ENCODE measurements at places on chromosomes 5 and 9.

GRCh38 chr9:135110416-135110815 is 22.9 kb downstream of the OLFM1 start:
- DNase-seq, result no peak

DNA sequence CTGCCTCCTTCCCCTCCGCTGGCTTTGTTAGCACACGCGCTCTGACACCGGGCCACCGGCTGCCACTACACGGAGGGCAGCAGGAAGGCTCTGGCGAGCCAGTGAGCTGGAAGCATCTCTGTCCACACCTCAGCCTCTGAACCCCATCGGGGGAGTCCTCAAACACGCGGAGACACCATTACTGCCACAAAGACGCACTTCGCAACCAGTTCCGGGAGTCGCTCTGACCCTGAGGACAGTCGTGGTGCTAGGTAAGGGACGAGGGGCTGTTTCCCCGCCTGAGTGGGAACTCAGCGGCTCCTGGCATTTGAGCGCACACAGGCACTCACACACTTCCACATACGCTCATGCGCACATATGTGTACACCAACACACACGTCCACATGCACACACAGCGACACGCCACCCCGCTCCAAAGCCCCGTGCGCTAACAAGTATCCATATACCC is 160.0 kb downstream of the C9orf152 start:
- DNase-seq, result no peak

DNA sequence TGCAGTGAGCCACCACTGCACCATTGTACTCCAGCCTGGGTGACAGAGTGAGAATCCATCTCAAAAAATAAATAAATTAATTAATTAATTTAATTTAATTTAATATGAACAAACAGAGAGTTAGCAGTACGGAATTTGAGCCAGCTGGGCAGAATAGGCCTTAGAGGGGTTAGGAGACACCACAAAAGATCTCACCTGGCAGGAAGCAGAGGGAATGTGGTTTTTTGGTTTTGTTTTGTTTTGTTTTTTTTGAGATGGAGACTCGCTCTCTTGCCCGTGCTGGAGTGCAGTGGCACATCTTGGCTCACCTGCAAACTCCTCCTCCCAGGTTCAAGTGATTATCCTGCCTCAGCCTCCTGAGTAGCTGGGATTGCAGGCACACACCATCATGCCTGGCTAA is 31.8 kb upstream of the PWWP2A start:
- no peak for DNase-seq

DNA sequence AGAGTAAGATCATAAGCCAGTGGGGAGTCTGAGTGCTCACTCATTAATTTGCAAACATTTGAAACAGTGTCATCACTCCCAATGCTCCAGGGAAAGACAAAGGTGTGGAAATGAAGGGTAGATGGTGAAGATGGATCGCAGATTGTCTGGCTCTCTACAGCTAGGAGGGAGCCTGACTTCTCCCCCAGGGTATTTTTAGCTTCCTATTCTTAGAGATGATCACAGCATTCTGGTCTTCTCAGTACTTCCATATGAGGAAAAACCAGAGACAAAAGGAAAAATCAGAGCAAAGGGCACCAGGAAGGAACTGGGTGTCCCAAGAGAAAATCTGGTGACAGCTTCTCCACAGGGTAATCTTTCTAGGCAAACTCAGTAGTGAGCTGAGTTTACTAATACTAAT is 401.9 kb upstream of the GRIA1 start:
- DNase-seq, result no peak

DNA sequence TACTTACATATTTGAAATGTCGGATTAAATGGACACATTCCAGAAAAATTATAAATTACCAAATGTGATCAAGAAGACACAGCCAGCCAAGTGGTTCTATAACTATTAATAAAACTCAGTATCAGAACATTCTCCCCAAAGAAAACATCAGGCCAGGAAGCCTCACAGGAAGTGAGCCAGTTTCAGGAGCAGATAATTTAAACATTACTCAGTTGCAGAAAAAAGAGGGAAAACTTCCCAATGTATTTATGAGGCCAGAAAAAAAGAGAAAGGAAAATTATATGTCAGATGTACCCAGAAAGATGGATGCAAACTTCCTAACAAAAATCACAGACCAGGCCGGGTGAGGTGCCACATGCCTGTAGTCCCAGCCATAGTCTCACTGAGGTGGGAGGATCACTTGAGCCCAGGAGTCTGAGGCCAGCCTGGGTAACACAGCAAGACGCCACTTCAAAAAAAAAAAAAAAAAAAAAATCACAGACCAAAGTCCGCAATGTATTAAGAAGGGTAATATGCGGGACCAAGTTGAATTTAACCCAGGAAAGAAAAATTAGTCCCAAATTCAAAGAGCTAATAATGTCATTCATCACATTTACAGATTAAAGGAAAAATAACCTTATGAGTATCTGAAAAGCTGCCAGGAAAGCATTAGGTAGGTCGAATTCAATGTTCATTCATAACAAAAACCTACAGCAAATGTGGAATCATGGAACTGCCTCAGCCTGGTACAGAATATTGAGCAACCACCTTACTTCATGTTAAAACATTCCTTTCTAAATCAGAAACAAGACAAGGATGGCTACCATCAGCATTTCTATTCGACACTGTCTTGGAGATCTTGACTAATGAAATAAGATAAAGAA is 37.2 kb upstream of the NRARP start:
- no peak for DNase-seq

DNA sequence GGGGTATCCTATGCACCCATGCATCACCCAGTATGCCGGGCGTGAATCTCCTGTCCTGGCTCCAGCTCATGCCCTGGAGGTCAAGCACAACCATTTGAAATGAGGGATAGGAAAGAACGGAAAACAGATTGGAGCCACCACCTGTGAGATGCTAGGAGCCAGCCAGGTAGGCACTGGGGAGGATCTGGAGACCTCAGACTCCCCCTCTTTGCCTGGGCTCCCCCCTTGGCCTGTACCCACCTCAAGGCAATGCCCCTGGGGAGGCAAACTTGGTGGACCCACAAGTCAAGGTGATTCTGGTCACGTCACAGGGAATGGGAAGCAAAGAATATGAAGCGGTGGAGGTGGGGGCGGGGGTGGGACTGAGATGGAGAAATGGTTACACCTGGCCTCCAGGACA is 92.6 kb downstream of the PAX5 start:
- no peak for DNase-seq

GRCh38 chr5:59437176-59437575 is 456.4 kb downstream of the PDE4D start:
- no peak for DNase-seq

- no peak for DNase-seq
These were observed 380.3 kb downstream of the SEMA5A start for GRCh38 chr5:9165546-9165945.

DNA sequence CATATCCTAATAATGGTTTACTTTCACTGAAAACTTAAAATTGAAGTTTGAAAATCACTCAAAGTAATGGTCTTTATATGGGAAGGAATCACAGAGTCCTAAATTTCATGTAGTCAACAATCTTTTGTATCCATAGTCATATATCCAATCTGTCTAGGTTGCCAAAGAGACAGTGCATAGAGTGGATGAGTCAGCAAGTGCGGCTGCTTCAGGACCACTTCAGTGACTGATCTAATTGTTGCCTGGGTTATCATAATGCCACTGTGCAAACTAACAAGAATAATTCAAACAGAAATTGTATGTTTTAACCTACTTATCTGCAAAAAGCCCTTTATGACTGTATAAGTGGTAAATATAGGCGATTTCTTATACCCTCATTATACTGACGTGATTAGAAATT is 211.3 kb upstream of the PRR16 start:
- no peak for DNase-seq

- DNase-seq, result no peak
These were observed 11.8 kb downstream of the ADAMTSL2 start for GRCh38 chr9:133546287-133546680.

DNA sequence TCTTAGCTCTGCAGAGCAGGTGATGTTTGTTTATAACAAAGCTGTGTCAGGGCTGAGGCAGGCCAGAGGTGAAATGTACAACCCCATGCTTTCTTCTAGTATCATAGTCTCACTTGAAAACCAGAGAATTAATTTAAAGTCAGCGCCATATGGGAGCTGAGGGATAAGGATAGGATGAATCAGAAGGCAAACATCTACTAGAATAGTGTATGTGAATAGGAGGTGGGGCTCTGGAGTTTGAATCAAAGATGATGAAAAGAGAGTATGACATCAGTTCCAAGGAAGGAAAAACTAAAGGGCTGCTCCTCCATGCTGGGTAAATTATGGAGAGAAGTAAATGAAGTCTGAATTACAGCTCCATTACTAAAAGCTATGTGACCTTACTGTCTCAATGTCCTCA is 441.5 kb downstream of the RASEF start:
- no peak for DNase-seq

DNA sequence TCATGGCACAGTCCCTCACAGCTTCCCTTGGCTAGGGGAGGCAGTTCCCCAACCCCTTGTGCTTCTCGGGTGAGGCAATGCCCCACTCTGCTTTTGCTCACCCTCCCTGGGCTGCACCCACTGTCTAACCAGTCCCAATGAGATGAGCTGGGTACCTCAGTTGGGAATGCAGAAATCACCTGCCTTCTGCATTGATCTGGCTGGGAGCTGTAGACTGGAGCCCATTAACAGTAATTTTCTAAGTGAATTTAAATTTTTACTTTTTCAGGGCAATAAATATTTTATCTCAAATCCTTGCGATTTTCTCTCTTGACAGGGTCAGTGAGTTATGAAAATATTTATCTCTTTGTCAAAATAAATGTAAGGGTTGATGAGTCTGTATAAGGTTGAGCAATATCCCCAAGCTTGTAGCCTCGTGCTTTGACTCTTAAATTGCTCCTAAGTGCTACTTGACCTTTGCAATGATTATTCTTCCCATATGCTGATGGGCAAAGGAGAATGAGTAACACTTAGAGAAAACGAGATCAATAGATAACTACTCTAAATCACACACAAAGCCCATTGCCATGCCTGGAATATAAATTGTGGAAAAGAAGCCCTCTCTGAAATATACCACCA is 82.1 kb upstream of the MOCS2 start:
- DNase-seq, result no peak

DNA sequence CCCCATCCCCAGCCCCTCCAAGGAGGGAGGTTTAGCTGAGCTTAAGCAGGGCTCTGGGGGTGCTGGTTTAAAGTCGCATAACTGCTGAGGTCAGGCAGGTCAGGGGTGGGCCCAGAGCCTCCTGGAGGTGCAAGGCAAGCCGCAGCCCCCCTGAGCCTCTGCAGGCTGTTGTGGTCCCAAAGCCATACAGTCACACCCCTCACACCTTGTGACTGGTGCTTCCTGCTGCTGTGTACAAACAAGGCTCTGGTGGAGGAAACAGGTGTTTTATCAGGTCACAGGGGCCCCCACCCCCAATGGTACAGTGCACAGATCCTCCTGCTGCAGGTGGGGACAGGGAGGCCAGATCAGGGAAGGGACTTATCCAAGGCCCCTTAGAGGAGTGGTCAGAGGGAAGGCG is 8.0 kb downstream of the TCF7 start:
- DNase-seq, result no peak

- DNase-seq, result no peak
These were observed 118.6 kb downstream of the ADAMTS2 start for GRCh38 chr5:179226696-179227095.

- no peak for DNase-seq
These were observed 443.1 kb upstream of the ZNF462 start for GRCh38 chr9:106419829-106420228.

GRCh38 chr9:105483618-105484017 is 35.8 kb downstream of the FSD1L start:
- DNase-seq, result no peak

DNA sequence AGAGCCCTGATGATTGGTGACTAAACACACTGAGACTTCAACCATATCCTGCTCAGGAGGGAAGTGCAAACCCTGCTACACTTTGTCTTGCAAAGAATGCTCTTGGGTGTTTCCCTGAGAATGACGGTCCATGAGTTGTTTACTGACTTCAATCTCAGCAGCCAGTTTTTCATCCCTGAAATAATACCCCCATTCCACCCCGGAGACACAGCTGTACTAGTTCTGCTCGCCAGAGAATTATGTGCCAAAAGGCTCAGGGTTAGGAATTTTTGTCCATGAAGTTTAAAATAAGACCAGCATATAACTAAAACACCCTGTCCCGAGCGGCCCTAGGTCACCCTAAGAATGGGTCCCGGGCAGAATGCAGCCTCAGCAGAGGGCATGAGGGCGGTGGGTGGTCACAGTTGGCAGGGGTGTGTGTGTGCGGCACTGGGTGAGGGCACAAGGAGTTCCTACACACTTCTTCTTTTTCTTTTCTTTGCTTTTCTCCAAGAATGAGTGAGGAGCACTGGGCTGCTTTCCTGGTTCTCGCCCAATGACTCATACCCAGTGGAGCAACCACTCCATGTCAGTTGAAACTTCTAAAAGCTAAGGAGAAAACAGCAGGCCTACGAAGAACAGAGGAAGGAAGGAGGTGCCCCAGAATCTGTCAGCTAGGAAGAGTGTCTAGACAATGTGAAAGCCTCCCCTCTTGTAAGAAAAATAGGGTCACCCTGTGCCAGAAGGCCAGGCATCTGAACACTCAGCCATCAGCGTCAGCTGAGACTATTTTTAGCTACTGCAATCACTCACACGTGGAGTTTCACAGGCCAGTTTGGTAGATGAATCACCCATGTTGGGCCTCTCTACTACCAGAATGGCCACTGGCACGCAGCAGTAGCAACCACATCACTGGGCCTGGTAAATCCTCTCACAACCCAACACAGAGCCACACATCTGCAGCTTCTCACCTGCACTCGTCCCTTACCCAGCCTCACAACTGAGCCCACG is 105.9 kb downstream of the DPYSL3 start:
- DNase-seq, result no peak

GRCh38 chr5:150616506-150616905 is 24.0 kb upstream of the SYNPO start:
- no peak for DNase-seq

GRCh38 chr5:178069909-178070308 is 43.4 kb upstream of the N4BP3 start:
- peak; percentile 13 for DNase-seq

GRCh38 chr9:91532325-91532724 is 108.7 kb upstream of the NFIL3 start:
- DNase-seq, result no peak

GRCh38 chr9:78507037-78507436 is 210.1 kb downstream of the PSAT1 start:
- DNase-seq, result no peak

DNA sequence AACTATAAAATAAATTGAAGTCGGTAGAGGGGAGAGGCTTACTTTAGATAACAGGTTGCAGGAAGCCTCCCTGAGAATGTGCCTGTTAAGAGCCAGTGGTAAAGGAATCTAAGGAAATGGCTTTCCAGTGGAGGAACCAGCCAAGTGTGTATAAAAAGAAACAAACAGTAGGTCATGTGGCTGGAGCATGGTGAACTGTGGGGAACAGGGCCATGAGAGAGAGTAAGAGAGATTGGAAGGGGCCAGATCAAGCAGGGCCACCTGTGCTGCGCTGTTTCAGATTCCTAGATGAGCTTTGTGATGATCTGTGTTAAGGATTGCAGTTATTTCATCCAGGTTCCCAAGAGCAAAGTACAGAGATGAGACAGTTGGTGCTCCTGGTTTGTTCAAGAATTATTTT is 152.7 kb upstream of the SGCD start:
- DNase-seq, result no peak

GRCh38 chr9:278651-279050 is 64.0 kb downstream of the DOCK8 start:
- peak; percentile 41 for DNase-seq

All from stimulated activated CD4-positive, alpha-beta T cell treated with anti-CD3 and anti-CD28 coated beads, Interleukin-12 subunit alpha, Interleukin-12 subunit beta, amount 100 ng/mL, for 48 hours (primary cell).